HT-29 (cell line): ENCODE measurements at places on chromosomes 7 and 10. TPM values are rescaled to one million over a fixed set of nuclear protein-coding genes. Genes with fewer than 3 reads are reported as not detected.

DNA sequence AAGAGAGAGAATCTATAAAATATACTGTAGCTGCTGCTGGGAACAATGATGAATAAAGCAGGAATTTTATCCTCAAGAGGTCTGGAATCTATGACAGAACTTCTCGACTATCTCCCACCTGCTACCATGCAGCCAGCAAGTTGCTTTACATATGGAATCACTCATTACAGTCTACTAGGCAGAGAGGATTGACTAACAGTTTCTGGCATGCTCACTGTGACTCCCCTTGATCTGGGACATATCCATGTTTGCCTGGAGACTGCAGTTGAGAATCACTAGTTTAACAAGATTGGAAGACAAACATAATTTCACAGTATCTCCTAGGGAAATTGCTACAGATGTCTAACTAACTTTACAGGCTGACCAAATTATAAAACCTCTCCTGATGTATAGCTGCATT, 13.3 kb downstream of the GPR37 start:
- no peak for DNase-seq

- no peak for DNase-seq
Observed at GRCh38 chr10:78541481-78542140, 507.9 kb downstream of the RPS24 start.

Gene ZNF425
- total RNA-seq: 0.39 and 1.2 TPM in 2 replicates

DNA sequence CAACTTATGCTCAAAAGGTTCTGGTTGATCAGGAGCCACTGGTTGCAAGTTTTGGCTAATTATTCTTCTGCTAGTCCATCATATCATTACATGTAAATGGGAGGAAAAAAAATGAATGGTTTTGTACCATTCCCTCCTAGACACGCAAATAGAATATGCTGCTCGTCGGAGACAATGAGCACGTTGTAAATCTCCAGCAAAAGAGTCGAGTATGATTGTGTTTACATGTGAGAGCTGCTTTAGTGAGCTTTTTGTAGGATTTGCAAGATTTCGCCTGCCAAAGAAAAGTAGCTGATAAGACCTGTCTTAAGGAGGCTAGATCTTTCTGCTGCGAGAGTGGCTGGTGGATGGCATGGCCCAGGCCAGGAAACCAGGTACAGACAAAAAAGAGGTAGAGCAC, 109.0 kb downstream of the ZMYND11 start:
- DNase-seq: no peak

DNA sequence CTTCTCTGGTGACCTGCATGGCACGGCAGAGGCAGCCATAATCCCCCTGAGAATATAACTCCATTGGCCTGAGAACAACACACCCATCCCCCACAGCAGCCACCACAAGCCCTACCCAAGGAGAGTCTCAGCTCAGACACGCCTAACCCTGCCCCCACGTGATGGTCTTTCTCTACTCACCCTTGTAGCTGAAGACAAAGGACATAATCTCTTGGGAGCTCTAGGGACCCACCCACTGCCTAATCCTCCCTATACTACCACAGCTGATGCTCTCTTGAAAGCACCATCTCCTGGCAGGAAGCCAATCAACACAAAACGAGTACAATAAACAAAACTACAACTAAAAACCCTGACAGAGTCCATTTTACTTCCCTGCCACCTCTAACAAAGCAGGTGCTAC, 30.7 kb upstream of the HPSE2 start:
- no peak for DNase-seq

Gene IFIT2
- total RNA-seq: 1.7 and 4.0 TPM in 2 replicates

GRCh38 chr7:134458341-134458805, 527 bp downstream of the AKR1B1 start:
- DNase-seq: no peak

DNA sequence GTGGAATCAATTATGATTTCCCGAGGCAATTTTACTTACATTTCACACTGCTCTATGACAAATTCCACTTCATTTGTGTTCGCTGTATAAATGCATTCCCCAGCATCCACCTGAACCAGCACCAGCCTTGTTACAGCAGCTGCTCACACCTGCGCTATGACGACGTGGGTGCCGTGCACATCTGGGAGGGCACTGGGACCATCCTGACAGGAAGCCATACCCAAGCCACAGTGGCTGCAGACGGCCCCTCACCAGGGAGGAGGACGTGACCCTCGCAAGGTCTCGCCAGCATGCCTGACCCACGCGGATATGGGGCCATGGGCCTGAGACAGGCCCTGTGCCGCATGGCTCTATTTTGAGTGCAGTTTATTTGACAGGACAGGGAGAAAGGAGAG, 201.3 kb downstream of the MAD1L1 start:
- no peak for DNase-seq

DNA sequence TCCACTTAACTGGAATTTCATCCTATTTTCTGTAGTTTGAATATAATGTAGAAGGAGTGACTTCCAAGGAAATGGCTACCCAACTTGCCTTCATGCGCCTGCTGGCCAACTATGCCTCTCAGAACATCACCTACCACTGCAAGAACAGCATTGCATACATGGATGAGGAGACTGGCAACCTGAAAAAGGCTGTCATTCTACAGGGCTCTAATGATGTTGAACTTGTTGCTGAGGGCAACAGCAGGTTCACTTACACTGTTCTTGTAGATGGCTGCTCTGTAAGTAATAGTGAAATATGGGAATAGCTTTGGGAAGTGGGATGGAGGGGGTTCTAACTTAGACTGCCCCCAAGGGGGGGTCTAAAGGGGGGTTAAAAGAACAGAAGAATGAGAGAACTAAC, 34.5 kb downstream of the COL1A2 start:
- no peak for DNase-seq

DNA sequence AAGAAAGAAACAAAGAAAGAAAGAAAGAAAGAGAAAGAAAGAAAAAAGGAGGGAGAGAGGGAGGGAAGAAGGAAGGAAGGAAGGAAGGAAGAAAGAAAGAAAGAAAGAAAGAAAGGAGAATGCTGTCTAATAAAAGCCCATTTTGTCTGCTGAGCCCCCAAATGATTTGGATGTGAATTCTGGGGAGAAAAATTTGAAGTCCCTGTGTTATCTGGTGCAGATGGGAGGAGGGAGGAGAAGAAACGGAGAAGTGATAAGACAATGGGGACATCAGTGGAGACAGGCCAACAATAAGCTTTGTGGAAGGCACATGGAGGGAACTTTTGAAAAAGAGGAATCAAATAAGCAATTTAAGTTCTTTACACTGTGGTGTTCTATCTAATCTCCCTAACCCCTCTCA, 24.6 kb upstream of the TMEM273 start:
- DNase-seq: no peak

Gene PNLIPRP2
- not detected in 2 replicates for total RNA-seq

- no peak for DNase-seq
Observed at GRCh38 chr7:22338877-22339276, 18.1 kb downstream of the RAPGEF5 start.

DNA sequence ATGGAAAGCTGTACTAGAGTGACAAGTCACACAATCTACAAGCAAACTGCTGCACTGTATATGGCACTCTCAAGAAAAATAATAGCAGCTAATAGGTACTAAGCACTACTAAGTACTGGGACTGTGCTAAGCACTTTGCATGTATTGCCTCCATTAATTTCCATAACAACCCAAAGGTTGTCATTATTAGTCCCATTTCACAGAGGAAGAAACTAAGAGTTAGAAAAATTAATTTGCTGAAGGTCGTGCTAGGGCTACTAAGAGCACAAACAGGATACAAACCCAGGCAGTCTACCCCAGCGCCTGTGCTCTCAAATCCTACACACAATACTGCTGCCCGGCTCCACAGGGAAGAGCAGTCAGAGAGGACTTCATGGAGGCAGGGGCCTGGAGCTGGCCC, 51.7 kb downstream of the DLG5 start:
- DNase-seq: no peak

- no peak for DNase-seq
Observed at GRCh38 chr10:102120991-102121738, 997 bp upstream of the LDB1 start.

GRCh38 chr7:137940656-137941518, 61.0 kb downstream of the CREB3L2 start:
- peak; percentile 48 for DNase-seq

DNA sequence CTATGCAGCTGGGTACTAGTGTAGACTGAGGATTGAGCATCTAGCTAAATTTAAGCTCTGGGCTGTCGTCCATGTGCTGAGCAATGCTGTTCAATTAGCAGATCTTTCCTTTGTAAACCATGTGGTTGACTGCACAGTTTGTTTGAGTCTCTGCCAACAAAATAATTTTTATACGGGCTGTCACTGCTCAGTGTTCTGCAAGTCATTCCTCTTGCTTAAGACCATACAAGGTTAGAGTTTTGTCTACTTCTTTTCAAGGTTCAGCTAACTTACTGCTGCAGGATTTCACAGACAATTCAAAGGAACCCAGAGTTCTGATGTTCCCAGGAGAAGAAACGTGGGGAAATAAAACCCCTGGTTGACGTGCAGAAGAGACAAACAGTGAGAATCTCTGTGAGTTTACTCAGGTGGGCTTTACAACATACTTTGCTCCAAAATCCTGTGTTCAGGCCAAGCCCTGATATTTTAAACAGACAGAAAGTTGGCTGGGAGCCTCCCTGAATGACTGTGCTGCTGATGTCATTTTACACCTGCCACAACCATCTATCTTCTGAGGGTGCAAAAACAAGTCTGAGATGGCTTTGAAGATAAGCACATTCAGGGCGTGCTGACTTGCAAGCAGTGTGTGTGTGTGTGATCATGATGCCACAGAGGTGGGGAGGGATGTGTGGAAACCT, 177.1 kb upstream of the SVIL start:
- DNase-seq: peak; percentile 41

DNA sequence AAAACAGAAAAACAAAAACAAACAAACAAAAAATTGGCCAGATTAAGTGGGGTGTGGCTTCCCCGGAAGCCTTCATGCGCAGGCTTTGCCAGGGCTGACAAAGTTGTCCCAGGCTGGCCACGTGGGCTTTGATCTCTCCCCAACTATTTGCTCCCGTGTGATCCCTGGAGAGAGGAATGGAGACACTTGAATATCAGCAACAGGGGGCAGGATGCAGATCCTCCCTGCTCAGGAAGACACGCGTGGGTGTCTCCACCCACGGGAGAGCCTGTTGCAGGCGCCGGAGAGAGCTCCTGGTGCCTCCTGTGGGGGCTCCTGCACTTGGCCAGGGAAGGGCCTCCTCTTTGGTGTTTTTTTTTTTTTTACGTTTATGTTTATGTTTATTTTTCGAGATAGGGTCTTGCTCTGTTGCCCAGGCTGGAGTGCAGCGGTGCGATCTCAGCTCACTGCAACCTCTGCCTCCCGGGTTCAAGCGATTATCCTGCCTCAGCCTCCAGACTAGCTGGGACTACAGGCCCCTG, 19.0 kb downstream of the TRIM56 start:
- DNase-seq: no peak

Gene CUZD1
- not detected in 2 replicates for total RNA-seq

Gene NMT2
- 3.9 and 4.4 TPM in 2 replicates for total RNA-seq

DNA sequence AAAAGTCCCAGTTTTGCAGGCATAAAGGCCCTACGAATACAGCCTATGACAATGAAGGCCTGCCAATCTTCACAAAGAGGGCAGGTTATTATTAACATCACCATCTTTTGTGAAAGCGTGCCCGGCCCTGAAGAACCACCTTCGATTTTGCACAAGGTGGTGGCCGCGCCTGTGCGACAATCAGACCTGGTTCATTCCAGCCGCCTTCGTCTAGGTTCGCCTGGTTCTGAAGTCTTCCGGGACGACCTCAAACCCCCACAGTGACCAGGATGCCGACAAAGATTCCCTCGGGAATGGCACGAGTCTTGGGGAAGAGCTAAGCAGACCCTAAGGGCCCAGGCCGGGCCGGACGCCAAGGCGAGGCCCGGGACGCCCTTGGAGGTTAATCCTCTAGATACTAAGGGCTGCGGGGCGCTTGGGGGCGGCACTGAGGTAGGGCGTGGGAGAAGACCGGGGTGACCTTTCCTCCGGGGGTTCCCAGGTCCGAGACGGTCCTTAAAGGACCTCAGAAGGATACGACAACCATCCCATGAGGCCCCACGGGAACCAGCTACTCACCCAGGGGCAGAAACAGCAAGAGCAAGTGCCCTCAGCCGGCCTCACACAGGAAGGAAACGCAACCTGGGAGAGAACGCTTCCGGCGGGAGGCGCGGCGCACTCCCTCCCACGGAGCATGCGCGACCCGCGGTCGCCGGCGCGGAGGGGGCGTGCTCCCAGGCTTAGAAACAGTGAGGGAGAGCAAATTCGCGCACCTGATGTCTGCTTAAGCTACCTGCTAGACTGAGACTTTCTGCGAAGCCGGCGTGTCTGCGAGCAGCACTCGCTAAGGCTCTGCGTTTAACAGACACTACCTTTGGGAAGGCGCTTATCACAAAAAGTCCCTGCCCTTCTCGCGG, at the start of gene ATAD1:
TSS of gene ATAD1 (minus strand) at position 618 of the 896 bp plus-strand sequence. CDS start 3,627 bp downstream, outside the sequence.
- peak; percentile 91 for DNase-seq

DNA sequence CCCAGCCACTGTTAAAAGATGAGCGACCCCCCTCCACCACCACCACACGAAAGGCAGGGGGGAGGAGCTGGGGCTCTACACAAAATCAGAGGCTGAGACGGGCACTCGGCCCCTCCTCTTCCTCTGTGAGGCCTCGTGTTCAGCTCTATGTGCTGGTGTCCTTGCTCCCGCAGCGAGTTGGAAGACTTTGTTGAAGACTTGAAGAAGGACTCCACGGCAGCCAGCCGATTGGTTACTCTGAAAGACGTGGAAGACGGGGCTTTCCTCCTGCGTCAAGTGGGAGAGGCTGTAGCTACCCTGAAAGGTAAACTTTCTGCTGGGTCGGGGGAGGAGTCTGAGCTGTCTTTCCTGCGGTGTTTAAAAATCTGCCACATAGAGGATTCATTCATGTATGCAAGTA, 203.7 kb downstream of the ARHGAP21 start:
- no peak for DNase-seq

DNA sequence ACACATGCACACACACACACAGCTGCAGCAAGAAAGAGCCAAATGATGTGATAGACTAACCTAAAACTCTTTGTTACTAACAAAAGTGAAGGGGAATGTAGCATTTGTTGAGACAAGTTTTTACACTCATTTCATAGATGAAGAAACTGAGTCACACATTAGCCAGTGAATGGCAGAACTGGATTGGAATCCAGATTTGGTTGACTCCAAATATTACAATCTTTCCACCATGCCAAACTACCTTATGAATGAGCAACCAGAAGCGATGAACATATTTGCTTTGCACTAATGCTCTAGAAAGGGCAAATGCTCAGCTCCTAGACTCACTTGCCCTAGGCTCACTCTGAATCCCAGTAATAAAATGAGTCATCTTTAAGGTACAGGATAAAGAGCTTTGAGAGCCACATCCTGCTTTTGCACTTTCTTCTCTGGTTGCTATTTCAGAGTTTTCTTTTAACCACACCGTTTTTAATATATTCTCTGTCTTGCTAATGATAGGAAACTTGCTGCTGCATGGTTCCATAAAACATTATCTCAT, 111.9 kb downstream of the GPAM start:
- no peak for DNase-seq

Gene FXYD4
- total RNA-seq: not detected in 2 replicates

- no peak for DNase-seq
Observed at GRCh38 chr10:122995936-122996335, 12.7 kb downstream of the IKZF5 start.

Gene CALHM1
- total RNA-seq: not detected in 2 replicates

Gene CPA1
- not detected in 2 replicates for total RNA-seq

Gene AMPH
- total RNA-seq: not detected in 2 replicates
